ENCODE measurements at places on chromosomes 12 and 14.

GRCh38 chr12:111791507-111791906 is 24.8 kb downstream of the ALDH2 start:
- no peak for DNase-seq

DNA sequence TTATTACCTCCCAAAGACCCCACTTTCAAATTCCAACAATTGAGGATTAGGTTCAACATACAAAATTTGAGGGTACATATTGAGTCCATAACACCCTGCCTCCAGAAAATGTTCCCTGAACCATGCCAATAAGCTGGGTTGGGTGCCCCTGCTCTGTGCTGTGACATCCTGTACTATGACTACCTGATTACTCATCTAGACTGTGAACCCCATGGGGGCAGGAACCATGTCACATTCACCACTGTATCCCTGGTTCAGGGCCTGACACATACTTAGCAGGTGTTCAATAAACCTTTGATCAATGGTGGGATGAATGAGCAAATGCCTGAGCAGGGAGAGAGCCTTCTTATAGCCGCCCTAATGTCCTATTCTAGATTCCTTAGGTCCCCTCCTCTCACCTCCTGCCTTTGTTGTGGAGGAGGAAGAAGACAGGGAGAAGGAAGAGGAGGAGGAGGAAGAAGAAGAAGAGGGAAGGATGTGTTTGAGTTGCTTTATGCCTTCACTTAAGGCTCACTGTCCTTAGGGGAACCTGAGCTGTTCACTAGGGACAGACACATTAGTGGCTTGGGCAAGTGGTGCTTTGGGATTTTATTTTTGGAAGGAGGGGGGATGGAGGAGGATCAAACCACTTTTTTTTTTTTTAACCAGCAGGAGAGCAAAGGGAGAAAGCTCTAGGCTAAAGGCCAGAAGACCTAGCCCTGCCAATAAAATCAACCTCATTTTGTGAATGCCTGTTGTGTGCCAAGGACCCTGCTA is 21.3 kb downstream of the GPR68 start:
- DNase-seq, result no peak

- no peak for DNase-seq
These were observed 90.0 kb upstream of the PLEKHA5 start for GRCh38 chr12:19039515-19039914.

DNA sequence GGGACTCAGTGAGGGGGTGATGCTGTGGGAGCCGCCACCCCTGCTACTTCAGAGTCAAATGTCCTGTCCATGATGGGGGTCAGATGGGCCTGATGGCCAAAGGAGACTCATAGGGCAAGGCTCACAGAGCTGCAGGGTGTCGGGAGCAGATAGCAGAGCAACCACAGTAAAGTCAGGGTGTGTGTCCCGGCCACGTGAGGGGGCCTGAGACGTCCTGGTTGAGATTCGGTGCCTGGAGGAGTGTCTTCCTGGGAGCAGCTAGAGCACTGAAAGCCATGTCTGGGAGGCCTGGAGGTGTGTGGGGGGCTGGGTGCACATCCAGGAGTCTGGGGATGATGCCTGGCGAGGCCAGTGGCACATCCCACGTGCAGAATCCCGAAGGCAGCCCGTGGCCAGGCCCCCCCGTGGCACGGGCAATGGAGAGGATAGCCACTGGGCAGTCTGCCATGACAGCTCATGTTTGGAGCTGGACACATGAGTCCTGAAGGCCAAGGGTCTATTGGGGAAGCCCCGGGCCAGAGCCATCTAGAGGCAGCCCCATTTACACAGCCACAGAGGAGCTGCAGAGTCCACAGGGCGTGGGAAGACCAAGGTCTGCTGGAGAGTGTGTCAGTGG is 308.0 kb upstream of the SFSWAP start:
- no peak for DNase-seq

DNA sequence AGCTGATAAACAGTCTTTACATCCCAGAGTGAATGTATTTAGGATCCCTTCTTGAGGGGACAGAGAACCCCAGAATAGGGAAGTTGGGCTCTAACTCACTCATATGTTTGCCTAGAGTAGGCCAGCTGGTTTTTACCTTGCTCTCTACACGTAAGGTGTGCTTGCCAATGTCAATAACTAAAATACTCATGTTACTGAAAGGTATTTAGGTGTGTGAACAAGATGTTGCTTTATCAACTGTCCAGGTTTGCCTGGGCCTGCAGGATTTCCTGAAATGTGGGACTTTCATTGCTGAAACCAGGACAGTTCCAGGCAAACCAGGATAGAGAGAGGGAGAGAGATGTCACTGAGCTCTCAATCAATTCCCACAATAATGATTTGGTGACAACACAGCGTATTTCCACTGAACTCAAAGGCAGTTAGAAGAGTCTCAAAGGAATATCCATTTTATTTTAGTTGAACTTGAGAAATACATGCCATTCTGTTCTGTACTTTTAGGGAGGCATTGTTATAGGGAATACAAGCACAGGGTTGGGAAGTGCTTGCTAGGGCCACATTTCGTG is 171.7 kb downstream of the NRXN3 start:
- no peak for DNase-seq

GRCh38 chr12:12511895-12512711 is 50.6 kb downstream of the DUSP16 start:
- no peak for DNase-seq

GRCh38 chr14:103001651-103002396 is 55.5 kb downstream of the CDC42BPB start:
- DNase-seq, result no peak

GRCh38 chr14:26163761-26164160 is 434.1 kb downstream of the NOVA1 start:
- DNase-seq, result peak; percentile 12

GRCh38 chr12:48933664-48934311 is 8.5 kb upstream of the FKBP11 start:
- no peak for DNase-seq

GRCh38 chr12:109863847-109864712 is 16.3 kb downstream of the GLTP start:
- DNase-seq, result no peak

DNA sequence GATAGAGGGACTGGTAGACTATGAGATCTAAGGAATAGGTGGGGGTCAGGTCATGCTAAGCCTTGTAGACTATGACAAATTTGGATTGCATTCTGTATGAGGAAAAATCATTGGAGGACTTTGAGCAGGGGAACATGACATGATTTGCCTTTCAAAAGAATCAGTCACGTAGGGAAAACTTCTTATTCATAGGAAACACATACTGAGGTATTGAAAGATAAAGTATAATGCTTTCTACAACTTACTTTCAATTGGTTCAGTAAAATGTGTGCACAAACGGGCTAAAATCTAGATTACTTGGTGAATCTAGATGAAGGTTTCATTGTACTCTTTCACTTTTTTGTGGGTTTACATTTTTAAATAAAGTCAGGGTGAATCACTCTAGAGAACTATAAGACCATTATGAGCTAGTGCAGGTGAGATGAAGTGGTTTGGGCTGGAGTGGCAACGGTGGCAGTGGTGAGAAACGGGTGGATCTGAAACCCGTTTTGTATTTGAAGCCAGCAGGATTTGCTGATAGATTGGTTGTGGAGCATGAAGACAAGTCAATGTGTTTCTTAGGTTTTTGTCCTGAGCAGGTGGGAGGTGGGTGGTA is 6.7 kb downstream of the BBS10 start:
- no peak for DNase-seq

DNA sequence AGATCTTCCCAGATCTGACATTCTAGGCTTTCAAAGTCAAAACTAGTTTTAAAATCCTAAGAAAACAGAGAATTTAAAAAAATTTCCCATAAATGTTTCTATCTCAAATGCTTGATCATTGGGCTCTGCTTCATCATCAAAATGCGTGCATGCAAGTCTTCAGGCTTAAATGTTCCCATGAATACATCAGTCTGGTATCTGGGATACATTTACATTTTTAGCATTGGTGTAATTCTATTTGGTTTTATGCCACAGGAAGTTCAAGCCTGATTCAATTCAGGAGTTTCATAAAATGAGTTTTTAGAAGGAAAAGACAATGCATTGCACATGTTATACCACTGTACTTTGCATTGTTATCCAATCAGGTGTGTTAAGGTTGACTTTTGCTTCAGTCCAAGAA is 336.4 kb downstream of the PCNX1 start:
- peak; percentile 85 for DNase-seq

DNA sequence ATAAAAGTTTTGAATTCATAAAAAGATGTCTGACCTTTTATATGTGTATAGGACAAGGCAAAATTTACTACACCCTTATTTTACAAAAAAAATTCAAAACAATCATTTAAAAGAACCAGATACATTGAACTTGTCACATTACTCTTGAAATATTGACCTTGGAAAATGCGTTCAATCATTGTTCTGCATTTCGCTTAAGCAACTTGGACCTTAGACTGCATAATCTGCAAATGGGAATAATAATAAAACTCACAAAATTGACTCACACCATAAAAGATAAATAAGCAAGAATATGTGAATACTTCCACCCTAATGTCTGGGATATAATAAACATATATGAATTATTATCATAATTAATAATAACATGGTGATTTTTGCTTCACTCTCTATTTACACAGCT is 69.4 kb upstream of the PTPRB start:
- no peak for DNase-seq

DNA sequence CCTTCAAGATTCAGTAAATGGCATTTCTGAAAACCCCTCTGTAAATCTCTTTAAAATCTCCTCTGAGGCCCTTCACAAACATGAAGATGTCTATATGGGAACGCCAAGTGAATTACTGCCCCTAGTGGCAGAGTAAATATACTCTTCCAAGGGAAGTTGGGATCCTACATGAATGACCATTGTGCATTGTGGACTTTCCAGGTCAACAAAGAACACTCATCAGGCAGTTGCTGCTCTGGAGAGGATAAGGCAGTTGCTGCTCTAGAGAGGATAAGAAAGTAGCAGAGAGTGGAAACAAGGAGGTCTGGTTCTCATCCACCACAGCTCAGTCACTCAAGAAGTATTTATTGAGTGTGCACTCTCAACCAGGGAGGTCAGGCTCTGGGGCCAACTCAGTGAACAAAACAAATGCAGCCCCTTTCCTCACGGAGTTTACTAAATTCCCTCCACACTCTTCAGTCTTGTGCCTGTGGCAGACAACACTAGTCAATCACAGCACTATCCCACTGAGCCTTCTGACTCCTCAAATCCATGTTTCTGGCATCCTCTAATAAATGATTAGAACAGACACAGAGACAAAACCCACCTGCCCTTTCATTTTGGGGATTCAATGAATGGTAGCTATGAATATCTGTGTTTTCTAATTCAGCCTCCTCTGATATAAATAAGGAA is 52.9 kb downstream of the SVOP start:
- no peak for DNase-seq

DNA sequence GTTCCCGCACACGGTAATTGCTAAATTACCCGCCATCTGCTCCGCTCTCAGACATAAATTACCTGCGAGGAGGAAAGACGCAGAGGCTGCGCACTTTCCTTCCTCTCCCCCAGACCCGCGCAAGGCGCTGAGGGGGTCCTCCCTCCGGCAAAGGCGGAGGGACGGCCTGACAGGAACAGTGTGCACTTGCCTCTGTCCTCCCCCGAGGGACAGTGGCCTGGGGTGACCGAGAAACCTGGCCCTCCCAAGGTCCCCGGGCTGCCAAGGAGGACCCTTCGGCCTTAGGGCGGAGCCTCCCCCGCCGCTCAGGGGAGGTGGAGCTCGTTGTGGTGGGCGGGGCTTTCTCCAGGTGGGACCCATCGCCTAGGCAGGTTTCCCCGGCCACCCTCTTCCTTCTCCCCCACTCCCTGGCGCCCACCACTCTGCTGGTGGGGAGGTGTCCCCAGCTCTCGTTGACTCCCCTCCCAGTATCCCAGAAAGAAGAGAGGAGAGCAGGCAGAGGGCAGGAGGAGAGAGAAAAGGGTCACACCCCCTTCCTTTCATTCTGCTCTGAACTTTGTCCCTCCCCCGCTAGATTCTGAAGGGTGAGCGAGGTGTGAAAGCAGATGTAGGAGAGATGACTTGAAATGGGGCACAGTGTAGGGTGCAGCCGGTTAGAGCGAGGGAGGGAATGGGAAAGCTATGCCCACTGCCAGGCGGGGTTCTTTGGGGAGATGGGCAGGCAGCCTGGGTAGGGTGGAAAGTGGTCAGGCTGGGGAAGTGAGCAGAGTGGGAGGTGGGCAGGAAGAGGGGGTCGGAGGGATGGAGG is 11.4 kb upstream of the CALCOCO1 start:
- no peak for DNase-seq
